ENCODE measurements at places on chromosomes 4 and X.

DNA sequence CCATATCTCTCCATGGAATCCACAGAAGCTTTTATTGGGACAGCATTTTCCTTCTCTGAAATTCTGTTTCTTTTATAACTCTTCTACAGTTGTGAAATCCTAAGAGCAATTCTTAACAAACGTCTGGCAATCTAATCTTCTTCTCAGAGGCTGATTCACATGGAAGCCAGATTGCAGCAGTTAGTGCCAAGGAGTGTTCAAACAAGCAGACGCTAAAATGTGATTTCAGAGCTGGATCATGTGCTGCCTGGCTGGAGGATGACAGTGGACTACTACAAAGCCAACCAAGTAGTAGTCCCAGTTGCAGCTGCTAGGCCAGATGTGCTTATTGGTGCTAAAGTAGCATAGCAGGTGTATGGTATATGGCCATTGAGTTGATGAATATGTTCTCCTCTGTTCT, 27.7 kb upstream of the GLRB start:
- no peak for DNase-seq

DNA sequence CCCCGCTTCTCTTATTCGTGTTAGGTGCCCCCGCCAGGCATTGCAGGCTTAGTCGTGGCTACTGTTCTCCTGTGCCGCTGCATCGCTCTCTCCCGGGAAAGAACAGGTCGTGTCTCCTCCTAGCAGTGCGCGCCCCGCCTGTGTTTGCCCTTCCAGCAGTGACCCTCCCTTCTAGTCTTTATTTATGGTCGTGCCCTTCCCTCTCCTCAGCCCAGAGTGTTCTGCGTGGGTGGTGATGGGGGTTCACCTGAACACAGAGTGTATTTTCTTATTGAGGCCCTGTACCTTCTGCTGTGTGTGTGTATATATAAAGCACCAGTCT, 15.2 kb downstream of the USP11 start:
- DNase-seq: no peak

- DNase-seq: peak; percentile 83
Observed at GRCh38 chrX:137565921-137566745, at the start of gene ZIC3. ZIC3 (plus strand) TSS chrX:137566127; CDS start chrX:137566692, 565 bp downstream.

DNA sequence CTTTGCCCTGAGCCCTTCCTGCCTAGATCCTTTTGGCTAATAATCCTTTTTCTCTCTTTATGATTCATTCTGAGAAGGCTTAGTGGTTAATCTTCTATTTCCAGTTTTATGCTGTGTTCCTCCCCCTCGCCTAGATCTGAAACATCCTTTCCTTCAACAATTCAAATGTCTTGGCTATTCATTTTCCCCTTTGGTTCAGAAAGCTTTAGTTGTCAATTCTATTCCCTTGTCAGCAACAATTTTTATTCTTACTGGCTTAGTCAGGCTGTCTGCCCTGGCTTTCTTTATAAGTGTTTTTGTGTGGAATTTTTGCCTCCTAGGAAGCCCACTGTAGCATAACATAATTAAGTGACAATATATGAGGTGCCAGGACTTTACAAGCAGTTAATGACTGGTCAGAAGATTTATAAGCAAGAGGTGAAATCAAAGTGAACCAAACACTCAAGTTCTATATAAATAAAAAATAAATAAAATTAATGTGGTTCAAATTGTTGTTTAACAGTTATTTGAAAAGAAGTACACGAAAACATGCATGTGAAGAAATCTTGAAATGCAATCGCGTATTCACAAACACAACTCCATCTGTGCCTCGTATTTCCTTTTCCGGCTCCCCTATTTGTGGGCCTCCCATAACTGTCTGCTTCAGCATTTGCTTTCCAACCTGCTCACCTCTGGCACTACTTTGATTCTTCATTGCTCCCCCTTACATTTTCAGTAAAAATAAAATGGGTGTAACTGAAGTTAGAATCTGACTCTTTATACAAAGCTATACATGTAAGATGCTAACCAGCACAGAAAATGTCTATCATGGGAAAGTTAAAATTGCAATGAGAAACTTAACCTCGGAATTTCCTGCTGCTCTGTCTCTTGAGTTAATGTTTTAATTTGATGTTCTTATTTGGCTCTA, 235.4 kb downstream of the SPRY1 start:
- no peak for DNase-seq

GRCh38 chr4:41451961-41452360, 86.0 kb upstream of the LIMCH1 start:
- no peak for DNase-seq

DNA sequence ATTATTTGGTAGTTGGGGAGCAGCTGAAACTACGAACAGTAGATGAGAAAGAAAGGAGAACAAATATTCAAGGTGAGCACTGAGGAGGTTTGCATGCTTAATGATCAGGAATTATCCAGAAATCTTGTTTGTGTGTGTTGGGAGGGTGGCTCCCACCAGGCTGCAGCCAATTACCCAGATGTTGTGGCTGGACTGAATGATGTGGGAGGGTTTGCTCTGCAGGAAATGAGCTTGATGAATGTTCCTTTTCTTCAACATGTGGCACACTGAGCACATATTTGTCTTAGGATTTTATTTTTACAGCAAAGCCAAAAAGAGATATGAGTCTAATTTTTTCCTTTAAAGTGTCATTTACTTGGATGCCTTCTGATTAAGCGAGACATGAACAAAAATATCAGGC, 48.3 kb upstream of the AMOT start:
- DNase-seq: no peak

GRCh38 chr4:101205916-101206315, 141.4 kb downstream of the PPP3CA start:
- DNase-seq: no peak

GRCh38 chr4:139665079-139665689, 435 bp upstream of the MGST2 start:
- DNase-seq: no peak

DNA sequence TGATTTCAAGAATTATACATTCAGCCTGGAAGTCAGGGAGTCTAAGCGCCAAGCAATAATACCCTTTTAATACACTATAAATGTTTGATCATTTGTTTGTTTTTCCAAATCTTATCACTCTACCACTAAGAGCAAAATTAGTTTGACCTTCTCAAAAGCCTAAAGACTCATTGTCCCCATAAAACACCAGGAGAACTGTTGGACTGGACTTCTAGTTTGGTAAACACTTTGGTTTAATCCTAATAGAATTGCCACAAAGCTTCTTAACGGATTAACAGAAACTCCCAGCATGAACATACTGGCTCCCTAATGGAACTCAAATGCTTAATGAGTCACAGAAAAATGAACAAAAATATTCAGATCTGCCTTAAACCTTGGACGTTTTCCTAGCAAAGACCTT, 34.9 kb downstream of the SYTL5 start:
- no peak for DNase-seq

DNA sequence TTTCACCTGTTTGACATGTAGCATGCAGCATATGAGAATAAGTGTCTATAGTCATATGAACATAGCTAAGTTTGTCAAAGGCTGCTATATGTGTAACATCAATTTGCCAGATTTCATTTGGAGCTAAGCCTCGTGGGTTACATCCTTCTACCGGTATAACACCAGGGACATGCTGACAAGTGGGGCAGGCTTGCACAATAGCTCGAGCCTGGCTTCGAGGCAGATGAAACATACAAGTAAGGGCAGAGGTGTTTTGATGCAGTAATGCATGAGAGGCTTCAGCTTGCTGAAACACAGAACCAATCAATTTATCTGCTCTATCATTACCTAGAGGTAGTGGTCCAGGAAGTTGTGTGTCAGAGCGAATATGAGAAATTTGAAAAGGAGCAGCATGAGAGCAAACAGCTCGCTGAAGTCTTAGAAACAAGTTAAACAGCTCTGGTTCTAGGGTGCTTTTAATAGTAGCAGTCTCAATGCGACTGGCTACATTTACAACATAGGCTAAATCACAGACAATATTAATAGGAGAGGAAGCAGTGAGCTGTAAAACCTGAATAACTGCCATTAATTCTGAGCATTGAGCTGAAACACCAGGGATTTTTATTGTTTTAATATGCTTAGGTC, 14.9 kb upstream of the UGDH start:
- no peak for DNase-seq

DNA sequence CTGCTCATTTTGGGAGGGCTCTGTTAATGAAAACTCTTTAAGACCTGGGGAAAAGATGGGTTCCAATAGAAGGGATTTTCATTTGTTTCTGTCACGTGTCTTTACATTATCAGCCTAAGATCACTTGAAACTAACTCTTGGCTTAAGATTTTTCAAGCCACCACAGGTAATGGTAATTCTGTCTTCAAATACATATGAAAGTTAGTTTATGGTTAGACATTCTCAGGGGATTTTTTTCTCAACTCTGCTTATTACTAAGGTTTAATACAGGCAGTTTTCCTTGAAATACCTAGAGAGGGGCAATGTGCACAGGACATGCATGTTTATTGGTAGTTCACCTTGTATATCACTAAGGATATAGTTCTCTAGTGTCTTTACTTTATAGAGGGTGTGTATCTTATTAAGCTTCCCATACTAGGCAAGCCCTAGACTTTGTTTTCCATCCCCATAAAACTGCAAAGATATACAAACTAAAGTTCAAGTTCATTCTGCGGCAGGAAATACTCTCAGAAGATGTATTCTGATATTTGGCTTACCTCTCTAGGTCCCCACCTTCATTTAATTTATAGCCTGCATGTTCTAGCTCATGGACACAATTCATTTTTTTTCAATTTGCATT, 38.2 kb upstream of the MYOZ2 start:
- DNase-seq: no peak

DNA sequence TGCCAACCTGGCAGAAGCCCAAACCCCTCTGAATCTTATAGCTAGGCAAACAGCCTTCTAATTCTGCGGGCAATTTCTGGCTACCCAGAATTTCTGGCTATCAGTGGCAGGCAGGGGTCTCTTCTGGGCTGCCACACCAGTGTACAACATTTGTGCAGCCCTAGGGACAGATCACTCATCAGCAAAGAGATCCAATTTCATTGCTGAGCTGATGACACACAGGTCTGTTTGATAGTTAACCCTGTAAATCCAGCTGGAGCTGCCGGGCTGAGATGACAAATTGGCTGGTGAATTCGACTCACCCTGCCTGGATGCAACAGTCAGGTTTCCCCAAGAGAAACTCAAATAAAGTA, 2.4 kb downstream of the MID1 start:
- DNase-seq: peak; percentile 22

GRCh38 chr4:41935652-41936021, 408 bp downstream of the TMEM33 start:
- no peak for DNase-seq

- DNase-seq: no peak
Observed at GRCh38 chr4:60313611-60314178, 886.4 kb upstream of the ADGRL3 start.

DNA sequence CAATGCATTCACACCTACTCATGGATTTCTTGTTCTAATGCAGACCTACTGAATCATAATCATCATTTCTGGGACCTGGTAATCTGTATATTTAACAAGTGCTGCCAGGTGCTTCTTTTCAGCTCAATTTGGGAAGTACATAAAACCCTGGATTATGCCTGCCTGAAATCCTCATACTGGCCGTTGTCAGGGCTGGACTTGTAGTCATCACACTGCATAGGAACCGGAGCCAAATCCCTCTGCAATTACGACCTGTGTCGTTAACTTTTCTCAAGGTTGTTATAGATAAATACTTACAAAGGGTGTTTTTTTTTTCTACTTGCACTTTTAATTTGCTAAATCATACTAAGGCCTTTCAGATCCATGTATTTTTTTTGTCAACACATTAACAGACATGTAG, 294.9 kb upstream of the PRPS2 start:
- no peak for DNase-seq

DNA sequence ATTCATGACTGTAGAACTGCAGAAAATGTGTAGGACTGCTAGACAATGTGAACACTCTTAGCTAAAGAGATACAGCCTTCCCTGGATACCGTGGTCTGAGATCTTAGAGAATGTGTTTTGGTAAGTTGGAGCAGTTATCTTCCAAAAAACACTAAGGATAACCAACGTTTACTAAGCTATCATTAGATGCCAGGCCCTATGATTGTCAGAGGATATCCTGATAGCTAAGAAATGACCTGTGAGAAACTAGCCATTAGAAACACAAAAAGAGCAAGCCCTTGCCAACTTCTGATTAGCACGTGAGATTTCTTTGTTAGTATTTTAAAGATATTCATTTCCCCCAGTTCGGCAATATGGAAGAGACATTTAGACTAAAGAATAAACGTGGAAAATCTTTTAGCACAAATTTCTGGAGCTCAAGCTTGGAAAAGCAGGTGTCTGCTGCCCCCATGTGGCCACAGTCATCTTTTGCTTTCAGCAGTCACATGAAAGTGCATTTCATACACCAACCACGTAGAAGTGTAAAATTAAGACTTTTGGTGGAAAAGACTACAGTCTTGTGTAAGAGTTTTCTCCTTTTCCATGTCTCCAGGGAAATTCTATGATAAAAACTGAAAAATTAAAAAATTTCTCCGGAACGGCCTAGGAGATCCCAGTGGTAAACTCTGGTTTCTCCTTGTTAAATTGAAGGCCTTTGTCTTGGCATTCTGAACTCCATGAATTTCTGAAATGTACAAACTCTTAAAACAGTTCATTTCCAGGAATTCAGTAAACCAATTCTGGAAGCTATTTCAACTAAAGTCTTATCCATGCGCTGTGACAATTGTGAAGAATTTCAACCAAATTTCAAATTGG, 136.4 kb downstream of the ZNF674 start:
- DNase-seq: peak; percentile 2
